NCI-H2081 (cell line): ENCODE measurements at places on chromosomes 4 and X.

- no peak for DNase-seq
Observed at GRCh38 chr4:176883681-176884418, 91.1 kb upstream of the VEGFC start.

DNA sequence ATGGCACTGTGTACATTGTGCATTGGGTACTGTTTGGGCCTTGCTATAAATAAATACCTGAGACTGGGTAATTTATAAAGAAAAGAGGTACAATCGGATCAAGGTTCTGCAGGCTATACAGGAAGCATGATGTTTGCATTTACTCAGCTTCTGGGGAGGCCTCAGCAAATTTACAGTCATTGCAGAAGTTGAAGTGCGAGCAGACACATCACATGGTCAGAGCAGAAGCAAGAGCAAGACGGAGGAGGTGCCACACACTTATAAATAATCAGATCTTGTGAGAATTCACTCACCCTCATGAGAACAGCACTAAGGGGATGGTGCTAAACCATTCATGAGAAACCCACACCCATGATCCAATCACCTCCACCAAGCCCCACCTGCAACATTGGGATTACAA lies 505.0 kb downstream of the ARAP2 start:
- no peak for DNase-seq

- no peak for DNase-seq
Observed at GRCh38 chrX:10570601-10571000, 49.8 kb downstream of the MID1 start.

DNA sequence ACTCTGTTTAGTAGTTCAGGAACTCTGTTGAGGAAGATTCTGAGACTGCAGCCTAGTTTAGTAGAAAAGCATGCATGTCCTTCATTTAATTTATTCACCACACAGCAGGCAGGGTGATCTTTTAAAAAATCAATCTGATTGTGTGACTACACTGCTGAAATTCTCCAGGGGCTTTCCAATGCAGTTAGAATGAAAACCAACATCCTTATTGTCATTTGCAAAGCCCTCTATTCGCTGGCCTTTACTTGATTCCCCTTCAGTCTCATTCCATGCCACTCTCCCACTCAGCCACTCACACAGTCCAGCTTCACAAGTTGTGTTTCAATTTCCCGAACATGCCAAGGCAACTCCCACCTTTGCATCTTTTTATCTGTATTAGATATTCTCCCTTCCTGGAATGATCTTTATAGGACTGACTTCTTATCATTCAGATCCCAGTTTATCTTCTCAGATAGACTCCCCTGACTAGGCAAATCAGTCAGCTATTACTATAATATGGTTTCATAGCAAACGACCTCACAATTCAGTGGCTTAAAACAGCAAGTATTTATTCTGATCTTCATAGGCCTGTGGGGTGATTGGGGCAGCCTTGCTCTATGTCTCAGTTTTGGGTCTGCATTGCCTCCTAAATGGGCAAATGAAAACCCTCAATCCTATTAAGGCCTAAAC lies 21.3 kb upstream of the FTHL17 start:
- no peak for DNase-seq

DNA sequence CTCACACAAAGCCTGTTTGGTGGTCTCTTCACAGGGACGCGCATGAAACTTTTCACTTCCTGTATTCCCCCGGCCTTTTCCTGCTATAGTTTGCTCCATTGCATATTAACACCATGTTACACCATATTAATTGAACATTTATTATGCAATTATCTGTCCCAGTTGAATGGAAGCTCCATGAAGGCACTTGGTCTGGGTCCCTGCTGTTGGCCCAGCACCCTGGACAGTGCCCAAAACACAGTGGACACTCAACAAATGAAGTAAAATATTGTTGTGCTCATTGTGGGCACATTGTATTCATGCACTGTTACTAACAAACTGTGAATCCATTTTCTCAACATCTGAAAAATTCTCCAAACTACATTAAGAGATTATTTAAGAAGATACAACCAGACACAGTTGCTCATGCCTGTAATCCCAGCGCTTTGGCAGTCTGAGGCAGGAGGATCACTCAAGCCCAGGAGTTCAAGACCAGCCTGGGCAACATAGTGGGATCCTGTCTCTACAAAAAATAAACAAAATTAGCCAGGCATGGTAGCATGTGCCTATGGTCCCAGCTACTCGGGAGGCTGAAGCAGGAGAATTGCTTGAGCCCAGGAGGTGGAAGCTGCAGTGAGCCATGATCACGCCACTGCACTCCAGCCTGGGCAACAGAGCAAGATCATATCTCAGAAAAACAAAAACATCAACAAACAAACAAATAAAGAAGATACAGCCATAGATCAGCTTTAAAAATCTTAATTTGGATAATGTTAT lies 292.7 kb upstream of the TENM3 start:
- DNase-seq = no peak

DNA sequence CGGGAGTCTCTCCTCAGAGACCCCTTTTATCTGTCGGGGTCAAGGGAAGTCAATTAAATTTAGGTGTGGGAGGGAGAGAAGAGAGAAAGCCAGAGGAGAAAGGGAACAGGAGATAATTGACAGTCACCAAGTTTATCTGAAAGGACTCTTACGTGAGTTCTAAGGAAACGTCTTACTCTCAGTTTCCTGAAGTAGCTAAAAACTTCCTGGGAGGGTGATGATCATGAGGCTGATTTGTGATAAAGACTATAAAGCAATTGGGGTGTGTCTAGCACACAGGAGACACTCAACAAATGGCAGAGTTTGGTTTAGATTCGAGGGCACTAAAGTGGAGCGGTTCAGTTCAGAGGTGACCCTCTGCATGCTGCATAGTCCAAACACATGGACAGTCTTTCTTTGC lies 254.1 kb downstream of the FBXW7 start:
- DNase-seq = no peak

DNA sequence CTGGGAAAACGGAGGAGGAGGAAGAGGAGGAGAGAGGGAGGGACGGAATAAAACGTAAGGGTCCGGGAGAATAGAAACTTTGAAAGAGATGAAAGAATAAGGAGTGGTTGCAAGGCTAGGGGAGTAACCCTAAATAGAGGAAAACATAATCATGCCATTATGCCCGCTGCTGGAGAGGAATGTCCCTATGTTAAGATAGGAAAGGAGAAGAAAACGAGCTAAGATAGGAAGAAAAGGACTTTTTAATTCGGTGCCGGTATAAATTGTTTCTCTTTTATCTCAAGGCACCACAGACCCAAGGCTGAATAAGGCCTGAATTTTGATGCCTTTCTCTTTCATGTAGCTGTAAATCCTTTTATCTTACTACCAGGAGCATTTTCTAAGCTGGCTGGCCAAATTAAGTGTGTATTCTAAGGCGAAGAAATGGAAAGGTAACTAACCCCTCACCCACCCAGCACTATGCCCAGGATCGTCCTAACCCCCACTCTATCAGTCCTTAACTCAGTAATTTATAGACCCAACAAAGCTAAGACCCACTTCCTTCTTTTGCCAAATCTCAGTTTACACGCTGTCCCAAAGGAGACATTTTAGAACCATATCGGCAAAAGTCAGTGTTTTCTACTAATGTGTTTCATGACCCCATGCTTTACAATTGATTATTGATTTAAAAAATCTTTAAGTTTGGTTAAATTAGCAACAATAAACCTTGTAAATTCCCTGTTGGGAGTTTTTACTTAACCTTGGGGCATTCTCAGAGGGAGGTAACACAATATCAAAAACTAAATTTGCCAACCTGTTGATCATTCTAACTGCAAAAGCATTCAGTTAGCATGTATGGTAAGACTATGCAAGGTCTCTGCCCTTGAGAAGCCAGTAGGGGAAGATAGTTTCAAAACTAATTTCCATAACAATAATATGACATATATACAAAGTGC lies 1.1 kb upstream of the CUL4B start:
- no peak for DNase-seq
